Jurkat, Clone E6-1 (cell line): ENCODE measurements at places on chromosomes 4 and X.
A peak's percentile ranks its signal among the peaks of the same experiment; 100 is the strongest.

DNA sequence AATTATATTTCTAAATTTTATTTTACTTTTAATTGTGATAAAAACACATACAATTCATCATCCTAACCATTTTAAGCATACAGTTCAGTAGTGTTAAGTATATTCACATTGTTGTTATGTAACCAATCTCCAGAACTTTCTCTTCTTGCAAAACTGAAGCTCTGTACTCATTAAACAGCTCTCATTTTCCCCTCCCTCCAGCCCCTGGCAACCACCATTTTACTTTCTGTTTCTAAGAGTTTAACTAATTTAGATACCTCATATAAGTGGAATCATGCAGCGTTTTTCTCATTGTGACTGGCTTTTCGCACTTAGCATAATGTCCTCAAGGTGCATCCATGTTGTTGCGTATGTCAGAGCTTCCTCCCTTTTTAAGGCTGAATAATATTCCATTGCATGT is 46.7 kb upstream of the NDP start:
- no peak for DNase-seq

GRCh38 chr4:153294631-153295030 is 49.9 kb upstream of the MND1 start:
- no peak for DNase-seq

DNA sequence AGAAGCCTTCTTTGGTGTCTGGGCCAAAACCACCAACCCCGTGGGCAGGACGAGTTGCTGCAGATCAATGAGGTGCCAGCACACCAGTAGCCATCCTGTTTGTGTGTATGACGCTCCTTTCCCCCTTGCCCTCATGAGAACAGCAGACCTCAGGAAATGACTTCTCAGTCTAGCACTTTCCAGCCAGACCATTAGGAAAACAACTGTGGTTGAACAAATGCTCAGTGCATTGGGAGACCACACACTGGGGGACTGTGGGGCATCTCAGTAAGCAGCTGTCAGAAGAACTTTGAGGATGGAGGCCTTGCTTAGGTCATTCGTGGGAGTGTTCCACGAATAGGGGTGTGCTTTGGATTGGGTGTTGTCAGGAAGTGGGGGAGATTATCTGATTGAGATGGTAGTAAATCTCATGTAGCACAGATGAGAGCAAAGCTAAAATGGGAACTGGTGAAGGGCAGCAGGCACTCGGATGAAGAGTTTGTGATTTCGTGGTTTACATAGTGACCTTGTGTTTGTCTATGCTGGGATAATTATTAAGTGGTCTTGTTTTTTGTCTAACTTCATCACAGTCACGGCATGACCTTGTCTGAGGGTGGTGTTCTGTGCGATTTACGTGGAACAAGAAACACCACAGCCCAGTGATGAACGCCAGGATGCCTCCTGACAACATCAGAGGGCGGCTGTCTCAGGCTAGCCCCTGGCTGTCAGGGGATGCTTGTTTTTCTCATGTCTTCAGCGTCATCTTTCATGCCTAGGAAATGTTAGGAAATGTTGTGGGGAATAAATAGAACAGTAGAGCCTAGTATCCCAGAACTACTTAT is 70.1 kb downstream of the USP46 start:
- no peak for DNase-seq

DNA sequence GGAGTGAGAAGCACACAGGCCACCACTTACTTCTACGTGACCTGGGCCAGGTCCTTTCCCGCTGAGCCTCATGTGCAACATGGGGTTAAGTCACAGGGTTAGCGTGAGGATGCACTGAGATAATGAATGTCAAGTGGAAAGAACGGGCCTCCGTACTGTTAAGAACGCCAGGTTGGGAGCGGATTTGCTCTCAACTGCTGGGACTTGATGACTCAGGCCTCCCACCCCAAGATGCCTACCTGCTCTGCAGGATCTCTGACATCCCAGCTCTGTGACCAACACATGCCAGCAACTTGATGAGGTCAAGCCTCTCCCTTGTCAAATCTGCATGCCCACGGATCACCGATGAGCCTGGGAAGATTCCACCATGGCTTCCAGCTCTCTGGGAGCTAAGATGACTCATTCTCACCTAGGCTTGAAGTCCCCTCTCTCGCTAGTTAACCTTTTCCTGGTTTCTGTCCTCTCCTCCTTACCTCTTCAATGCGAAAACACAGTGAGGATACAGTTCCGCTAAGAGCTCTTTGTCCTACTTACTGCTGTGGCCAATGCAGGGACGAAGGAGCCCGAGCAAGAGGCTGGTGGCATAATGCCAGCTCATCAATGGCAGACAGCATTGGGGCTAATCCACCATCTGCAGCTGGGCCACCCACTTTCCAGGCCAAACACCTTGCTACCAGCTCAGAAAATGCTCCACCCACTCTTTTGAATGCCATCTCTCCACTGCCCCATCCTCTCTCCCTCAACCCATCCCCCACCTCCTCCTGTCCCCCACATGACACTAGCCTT is 67.6 kb downstream of the PJA1 start:
- DNase-seq: no peak

- no peak for DNase-seq
Measured at GRCh38 chr4:185143601-185143969, 519 bp downstream of the SLC25A4 start.

- DNase-seq: no peak
Measured at GRCh38 chrX:53255738-53256191, 25.6 kb downstream of the IQSEC2 start.

DNA sequence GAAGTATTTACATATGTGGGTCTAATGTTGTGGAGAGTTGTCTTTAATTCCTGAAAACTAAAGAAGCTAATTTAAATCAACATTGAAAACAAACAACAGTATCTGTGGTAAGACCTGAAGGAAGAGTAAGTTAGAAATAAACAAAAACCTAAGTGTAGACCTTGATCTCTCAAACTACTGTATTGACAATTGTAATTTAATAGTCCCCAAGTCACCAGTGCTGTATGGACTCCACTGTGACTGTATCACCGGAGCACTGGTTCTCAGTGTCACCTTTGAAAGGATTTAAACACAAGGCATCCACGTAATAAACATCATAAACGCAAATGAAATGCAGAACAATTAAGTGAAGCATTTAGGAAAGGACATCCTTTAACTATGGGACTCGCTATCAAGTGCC is 46.4 kb downstream of the OCRL start:
- no peak for DNase-seq

DNA sequence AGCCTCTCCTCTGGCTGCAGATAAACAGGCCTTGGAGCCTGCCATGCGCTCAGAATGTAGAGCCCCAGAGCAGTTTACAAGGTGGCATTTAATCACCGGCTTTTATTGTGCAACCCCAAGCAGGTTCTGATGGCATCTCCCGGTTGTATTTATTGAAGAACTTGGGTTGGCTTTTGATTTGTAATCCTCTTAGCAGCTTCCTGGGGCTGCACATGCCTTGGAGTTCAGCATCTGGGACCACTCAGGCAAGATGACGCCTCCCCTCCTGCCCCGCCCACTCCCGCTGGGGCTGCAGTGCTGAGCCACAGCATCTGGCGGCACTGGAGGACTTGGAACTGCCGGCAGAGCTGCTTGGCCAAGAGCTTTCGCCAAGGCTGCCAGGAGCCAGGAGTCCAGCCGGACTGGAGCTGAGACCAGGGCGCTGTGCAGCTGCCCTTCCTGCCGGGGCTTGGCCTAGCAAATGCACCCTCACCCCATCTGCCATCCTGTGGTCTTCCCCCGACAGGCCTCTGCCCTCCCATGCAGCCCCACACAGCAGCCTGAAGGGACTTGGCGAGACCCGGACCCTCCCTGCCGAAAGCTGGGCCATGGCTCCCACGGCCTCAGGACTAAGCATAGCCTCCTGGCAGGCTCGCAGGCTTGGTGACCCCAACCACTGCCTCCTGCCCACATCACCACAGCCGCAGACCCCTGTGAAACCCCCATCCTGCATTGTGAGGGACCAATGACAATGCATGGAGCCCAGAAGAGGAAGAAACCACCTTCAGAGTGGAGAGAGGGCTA is 5.4 kb downstream of the HTRA3 start:
- DNase-seq: no peak

DNA sequence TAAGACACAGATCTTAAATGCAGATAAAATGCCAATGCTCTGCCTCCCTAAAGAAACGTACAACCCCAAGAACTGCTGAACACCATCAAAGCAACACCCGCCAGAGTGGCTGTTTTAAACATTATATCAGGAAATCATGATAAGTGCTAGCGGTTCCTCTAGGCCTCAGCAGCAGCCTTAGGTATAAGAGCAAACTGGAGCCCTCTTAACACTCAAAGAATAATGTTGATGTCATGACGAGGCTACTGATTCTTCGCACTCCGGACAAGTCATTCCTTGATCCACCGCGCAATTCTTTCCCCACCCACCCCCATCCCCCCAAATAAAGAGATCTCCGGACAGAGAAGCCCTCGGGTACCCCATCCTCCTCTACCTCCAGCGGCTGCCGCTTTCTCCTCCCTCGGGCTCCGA is 507 bp downstream of the LIN54 start:
- peak; percentile 69 for DNase-seq

- no peak for DNase-seq
Measured at GRCh38 chr4:81839347-81840042, 367.8 kb upstream of the RASGEF1B start.

DNA sequence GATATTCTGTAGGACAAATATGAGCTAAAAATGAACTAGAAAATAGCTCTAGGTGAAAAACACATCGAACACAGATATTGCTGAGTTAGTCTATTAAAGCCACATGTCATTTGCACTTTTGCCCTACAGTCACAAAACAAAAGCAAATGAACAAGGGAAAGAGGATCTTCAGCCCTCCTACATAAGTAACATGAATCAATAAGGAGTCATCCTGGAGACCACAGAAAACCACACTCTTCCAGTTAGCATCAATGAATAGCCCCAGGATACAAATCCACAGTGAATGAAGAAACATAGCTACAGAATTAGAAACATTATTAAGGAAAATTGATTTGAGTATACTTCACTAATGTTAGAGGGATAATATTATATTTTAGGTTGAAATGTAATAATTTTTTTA is 311.4 kb downstream of the MAPK10 start:
- DNase-seq: no peak

GRCh38 chr4:6885953-6886557 is 23.6 kb upstream of the TBC1D14 start:
- no peak for DNase-seq

GRCh38 chrX:99588936-99589335 is 821.1 kb downstream of the PCDH19 start:
- DNase-seq: no peak

GRCh38 chr4:89403826-89404225 is 96.2 kb upstream of the GPRIN3 start:
- no peak for DNase-seq
